Myocyte (in vitro differentiated cells): ENCODE measurements at places on chromosomes 2 and 18. TPM values are rescaled to one million over a fixed set of nuclear protein-coding genes. Genes with fewer than 3 reads are reported as not detected.

SRD5A2 gene
- total RNA-seq: 0.10 and 0.19 TPM in 2 replicates

DNA sequence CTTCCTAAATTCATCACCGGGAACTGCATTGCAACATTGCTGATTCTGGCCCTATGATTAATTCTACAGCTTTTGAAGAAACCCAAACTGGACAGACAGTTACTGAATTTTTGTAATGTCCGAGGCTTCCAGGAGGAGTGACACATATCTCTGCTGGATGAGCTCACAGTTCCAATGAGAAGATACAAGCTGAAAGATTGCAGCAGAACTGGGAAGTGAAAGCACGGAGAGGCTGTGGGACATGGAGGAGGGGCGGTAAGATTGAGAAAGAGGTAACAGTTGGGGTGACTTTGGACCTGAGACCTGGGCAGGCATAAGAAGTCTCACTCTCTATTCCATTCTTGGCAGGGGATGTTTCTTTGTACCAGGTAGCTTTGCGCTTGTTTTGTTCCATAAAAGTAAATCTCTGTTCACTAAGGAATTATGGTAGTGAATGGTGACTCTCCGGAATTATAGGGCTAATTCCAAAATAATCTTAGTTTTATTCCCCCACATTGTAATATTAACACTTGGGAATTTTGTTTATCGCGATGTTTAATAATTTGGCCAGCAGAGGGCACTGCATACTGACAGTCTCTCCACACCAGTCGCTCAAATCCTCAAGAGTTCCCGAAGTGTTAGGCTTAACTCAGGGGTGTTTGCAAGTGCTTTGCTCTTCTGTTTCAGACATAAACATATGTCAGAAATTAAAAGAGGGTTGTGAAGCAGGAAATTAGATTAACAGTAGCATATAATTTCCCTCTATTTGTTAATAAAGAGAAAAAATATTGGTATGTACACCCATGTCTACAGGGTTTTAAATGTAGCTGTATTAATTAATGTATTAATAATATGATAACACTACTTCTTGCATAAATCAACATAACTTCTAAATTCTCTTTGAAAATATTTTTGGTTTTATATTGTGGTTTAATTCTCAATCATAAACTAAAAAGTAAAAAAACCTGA, 201.4 kb downstream of the SOCS6 start:
- peak; percentile 70 for DNase-seq

FRZB gene
- 0.99 and 1.7 TPM in 2 replicates for total RNA-seq

- no peak for DNase-seq
Observed at GRCh38 chr18:27301615-27302378, 116.7 kb upstream of the CHST9 start.

DNA sequence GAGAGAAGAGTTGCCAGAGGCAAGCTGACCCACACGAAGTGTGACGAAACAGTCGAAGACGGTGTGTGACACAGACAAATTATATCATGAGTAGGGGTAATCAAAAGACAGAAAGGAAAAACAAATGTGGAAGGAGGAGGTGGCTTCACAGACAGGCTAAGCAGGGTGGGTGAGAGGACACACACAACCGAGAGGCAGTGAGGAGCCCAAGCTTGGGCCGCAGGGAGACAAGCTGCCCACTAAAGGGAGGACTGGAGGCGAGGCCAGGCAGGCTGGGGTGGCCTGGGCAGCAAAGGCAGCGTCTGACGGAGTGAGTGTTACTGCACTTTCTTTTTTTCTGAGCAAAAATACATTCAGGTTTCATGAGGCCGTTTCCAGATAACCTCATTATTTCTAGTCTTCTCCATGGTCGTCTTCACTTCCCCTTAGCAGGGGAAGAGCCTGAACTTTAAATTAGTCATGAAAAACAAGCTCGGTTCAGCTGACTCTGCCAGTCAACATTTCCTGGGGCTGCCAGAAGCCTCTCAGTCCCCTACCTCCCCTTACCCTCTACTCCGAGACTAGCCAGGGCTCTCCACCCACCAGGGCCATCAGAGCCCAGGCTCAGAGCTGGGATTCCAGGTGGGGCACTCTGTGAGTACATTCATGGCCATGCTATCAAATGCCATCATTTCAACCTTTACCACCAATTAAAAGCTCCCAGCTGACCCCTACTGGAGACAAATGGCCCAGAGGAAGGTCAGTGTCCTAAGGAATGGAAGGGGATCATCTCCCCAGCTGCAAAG, 13.8 kb upstream of the ZFP36L2 start:
- no peak for DNase-seq
